ENCODE measurements at places on chromosomes 4 and X. TPM values are rescaled to one million over a fixed set of nuclear protein-coding genes. Genes with fewer than 3 reads are reported as not detected.

- DNase-seq = no peak
These were observed 41.9 kb downstream of the F11 start for GRCh38 chr4:186307916-186308315.

- no peak for DNase-seq
These were observed 179.1 kb downstream of the SOWAHB start for GRCh38 chr4:76718831-76719230.

DNA sequence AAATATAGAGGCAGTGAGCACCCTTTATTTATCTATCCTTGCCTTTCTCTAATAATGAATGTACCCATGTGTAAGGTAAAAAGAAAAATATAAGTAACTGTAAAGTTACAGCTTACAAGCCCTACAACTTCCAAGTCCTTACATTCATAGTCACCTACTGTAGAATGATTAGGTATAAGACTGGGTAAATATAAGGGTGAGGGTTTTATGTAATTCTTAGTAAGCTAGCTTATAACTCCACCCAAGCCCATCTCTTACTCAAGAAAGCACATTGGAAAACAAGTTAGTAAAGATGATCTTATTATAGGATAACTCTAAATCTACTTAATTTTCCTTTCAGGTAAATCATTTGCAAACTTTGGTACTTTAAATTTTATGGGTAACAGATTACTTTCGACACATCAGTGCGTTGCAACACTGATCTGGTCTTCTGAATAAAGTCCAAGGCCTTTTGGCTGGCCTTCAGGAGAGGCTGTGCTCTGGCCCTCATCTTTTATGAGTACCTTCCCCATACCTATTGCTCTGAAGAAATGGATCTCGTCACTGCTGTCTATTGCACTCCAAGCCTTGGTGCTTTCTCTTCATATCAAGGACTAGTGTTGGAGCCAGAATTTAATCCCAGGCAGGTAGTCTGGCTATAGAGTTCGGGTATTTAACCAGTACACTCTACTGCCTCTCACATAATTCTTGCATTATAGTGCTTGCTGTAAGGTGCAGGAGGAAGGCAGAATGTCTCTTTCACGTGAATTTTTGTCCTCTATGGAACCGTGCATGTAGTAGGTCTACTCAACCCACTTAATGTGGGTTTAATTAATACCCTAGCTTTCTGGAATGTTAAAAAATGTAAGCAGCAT is 443.6 kb upstream of the AR start:
- no peak for DNase-seq

The NAP1L2 gene
- 2.6 TPM for total RNA-seq

The PDCL2 gene
- total RNA-seq = not detected

The C1QTNF7 gene
- total RNA-seq = 15.1 TPM

Data from upper lobe of right lung (tissue), 1 donor.